ENCODE measurements at places on chromosomes 12 and 14. TPM values are rescaled to one million over a fixed set of nuclear protein-coding genes. Genes with fewer than 3 reads are reported as not detected.

GRCh38 chr12:39389399-39390150 is 53.3 kb downstream of the KIF21A start:
- H3K27me3 ChIP-seq, result no peaks in the 10 kb centered on the region
- H3K4me3 ChIP-seq, result no peak overlapping the region
- DNase-seq, result no peak
- H3K27ac ChIP-seq, result no peak overlapping the region
- H3K4me1 ChIP-seq, result peaks cover 2% of the 10 kb centered on the region

DNA sequence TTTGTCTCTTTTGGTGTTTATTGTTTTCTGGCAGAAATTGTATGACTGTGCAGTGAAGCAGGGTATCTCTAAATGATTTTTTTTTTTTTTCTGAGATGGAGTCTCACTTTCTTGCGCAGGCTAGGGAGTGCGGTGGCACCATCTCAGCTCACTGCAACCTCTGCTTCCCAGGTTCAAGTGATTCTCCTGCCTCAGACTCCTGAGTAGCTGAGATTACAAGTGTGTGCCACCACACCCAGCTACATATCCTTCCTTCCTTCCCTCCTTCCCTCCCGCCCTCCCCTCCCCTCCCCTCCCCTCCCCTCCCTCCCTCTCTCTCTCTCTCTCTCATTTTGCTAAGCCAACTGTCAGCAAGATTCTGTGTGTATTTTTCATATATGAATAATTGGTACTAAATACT is 94.4 kb downstream of the PPHLN1 start:
- H3K4me3 ChIP-seq, result no peak overlapping the region
- H3K4me1 ChIP-seq, result peaks cover 7% of the 10 kb centered on the region
- no peak for DNase-seq
- no peak overlapping the region for H3K27ac ChIP-seq
- H3K36me3 ChIP-seq, result no peaks in the 10 kb centered on the region
- H3K27me3 ChIP-seq, result no peaks in the 10 kb centered on the region

DNA sequence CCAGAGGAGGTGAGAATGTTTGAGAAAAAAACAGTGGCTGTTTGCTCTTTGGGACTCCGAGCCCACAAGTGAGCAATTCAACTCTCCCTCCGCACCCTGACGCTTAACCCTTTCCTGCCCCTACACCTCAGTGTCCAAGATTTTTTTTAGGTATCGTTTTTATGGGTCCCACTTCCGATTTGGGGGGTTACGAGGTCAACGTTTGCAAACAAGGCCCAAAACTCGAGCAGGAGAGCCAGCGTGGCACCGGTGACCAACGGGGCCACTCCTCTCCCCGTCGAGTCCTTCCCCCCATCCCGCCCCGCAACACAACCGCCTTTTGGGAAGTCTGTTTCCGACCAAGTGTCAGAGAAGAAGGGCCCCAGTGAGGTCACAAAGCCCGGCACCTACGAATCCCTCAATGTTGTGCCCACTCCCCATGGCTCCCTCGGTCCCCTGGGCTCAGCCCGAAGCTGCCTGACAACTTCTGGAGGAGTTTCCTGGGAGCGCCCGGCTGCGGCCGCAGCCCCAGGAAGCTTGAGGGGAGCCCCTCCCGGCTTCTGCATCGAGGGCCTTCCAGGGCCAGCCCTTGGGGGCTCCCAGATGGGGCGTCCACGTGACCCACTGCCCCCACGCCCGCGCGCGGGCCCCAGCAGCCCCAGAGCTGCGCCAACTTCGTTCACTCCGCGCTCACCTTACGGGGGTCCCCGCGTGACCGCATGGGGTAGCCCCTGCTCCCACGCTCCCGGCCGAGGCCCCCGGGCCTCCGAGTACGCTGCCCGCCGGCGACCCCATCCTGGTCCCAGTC is 1.2 kb downstream of the CDK2AP1 start:
- DNase-seq, result peak; percentile 59
- H3K36me3 ChIP-seq, result peaks cover 2% of the 10 kb centered on the region
- H3K4me1 ChIP-seq, result no peaks in the 10 kb centered on the region
- peak overlapping the region; percentile 95 for H3K4me3 ChIP-seq

- peak overlapping the region; percentile 91 for H3K4me3 ChIP-seq
- no peaks in the 10 kb centered on the region for H3K36me3 ChIP-seq
- H3K27me3 ChIP-seq, result no peaks in the 10 kb centered on the region
- DNase-seq, result no peak
These were observed 688 bp downstream of the ZNF26 start for GRCh38 chr12:132986885-132987225.

GRCh38 chr14:49954171-49954631 is 61.3 kb downstream of the ARF6 start:
- no peaks in the 10 kb centered on the region for H3K27me3 ChIP-seq
- no peaks in the 10 kb centered on the region for H3K4me1 ChIP-seq
- no peak overlapping the region for H3K4me3 ChIP-seq
- no peak overlapping the region for H3K27ac ChIP-seq
- no peaks in the 10 kb centered on the region for H3K36me3 ChIP-seq
- no peak for DNase-seq

- no peak overlapping the region for H3K27ac ChIP-seq
- peak; percentile 60 for DNase-seq
- H3K27me3 ChIP-seq, result no peaks in the 10 kb centered on the region
- no peaks in the 10 kb centered on the region for H3K36me3 ChIP-seq
These were observed 19.2 kb upstream of the MAP1LC3B2 start for GRCh38 chr12:116539905-116540482.

- no peaks in the 10 kb centered on the region for H3K27me3 ChIP-seq
- DNase-seq, result no peak
- H3K27ac ChIP-seq, result no peak overlapping the region
- no peaks in the 10 kb centered on the region for H3K4me1 ChIP-seq
- H3K36me3 ChIP-seq, result peaks cover 4% of the 10 kb centered on the region
- no peak overlapping the region for H3K4me3 ChIP-seq
These were observed 37.1 kb downstream of the LRRK2 start for GRCh38 chr12:40261937-40262336.

GRCh38 chr12:9667403-9668160 is 1.9 kb upstream of the CLEC2D start:
- no peaks in the 10 kb centered on the region for H3K4me1 ChIP-seq
- no peak for DNase-seq
- H3K27me3 ChIP-seq, result no peaks in the 10 kb centered on the region
- no peak overlapping the region for H3K27ac ChIP-seq
- H3K36me3 ChIP-seq, result no peaks in the 10 kb centered on the region
- H3K4me3 ChIP-seq, result no peak overlapping the region

DNA sequence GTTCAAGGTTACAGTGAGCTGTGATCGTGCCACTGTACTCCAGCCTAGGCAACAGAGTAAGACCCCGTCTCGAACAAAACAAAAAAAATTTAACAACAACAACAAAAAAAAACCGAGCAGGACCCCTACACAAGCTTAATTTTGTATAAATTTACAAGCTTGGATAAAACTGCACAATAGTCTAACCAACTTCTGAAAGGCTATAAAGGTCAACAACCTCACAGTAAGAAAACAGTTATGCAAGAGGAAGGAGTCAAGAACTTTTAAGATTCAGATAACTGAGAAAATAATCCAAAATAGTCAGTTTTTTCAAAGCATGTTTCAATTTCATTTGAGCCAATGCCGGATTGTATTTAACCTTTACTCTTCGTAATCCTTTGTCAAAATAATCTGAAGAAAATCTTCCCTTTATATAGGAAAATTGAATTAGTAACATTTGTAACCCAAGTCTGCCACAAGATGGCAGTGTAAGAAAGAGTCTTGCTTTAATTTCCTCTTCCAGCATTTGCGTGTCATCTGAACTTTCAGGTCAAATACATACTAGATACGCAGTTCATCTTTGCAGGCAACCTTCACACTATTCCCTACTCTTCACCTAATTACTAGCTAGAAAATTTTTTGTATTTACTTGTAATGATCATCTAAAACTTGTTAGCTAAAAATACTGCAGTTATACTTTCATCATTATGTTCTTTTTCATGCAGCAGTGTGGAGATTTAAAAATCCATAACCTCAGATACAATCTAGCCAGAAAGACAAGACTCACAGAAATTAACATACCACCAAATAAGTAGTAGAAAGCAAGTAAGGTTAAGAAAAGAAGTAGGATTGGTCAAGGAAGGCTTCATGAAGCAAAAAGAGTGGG is 5.8 kb downstream of the CCNB1IP1 start:
- no peaks in the 10 kb centered on the region for H3K36me3 ChIP-seq
- DNase-seq, result no peak
- no peak overlapping the region for H3K4me3 ChIP-seq
- H3K27ac ChIP-seq, result peak overlapping the region; percentile 36
- H3K4me1 ChIP-seq, result no peaks in the 10 kb centered on the region

- DNase-seq, result no peak
- H3K27me3 ChIP-seq, result no peaks in the 10 kb centered on the region
- H3K4me3 ChIP-seq, result no peak overlapping the region
- peaks cover 4% of the 10 kb centered on the region for H3K4me1 ChIP-seq
- H3K27ac ChIP-seq, result peak overlapping the region; percentile 96
These were observed 4.7 kb upstream of the TUBA1C start for GRCh38 chr12:49260166-49260565.

DNA sequence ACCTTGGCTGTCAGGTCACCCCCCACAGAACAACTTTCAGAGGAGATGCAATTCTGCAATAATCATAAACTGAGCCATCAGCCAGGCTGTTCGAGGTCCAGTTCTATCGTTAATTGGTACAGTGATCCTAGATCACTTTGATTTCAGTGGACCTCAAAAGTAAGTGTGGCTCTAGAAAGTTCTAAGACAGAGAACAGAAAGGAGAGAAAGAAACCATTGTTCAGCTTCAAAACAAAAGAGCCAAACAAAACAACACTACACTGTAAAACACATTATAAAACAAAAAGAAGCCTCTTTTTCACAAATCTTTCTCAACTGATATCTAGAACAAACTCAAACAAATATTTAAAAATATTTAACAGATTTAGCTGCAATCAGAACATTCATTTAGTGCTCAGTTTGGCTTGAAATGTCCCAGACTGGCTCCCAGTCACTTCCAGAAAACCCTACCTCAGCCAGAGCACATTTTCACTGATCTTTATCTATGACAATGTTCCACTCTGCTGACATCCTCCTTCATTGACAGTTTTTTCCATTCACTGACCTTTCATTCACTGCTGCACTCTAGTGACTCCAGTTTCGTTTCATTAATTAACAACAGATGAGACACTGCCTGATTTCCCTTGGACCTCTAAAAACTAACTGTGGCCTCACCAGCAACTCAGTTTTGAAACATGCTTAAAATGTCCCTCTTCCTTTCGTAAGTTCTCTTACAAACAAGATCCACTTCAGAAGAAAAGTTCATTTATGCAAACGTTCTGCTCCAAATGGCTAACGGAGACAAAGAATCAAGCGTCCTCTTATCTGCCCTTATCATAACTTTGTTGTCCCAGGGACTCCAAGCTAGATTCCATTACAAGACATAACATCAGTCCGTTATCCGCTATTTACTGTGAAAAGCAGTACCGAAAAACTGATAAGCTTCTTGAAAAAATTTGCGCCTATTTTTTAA is 56.8 kb downstream of the DUSP16 start:
- peaks cover 1% of the 10 kb centered on the region for H3K4me1 ChIP-seq
- DNase-seq, result no peak
- H3K27me3 ChIP-seq, result no peaks in the 10 kb centered on the region

- no peak overlapping the region for H3K27ac ChIP-seq
- DNase-seq, result no peak
- H3K4me3 ChIP-seq, result no peak overlapping the region
- H3K36me3 ChIP-seq, result no peaks in the 10 kb centered on the region
- no peaks in the 10 kb centered on the region for H3K4me1 ChIP-seq
These were observed 36.8 kb downstream of the DEGS2 start for GRCh38 chr14:100122481-100123223.

DNA sequence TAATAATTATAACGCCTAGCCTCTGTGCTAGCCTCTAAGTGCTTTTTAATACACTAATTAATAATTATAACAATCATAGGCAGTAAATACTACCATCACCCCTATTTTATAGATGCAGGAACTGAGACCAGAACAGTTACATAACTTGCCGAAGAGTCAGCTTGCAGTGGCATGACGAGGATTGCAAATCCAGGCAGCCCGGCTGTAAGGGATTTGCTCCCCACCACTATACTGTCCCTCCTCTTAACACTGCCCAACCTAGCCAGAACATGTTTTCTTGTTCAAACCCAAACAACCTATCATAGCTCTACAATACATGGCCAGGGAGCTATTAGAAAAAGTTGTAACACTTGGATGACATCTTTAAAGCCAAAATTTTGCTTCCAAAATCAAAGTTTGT is 33.9 kb upstream of the VASH1 start:
- no peak for DNase-seq
- no peak overlapping the region for H3K4me3 ChIP-seq
- no peak overlapping the region for H3K27ac ChIP-seq
- H3K4me1 ChIP-seq, result no peaks in the 10 kb centered on the region
- H3K36me3 ChIP-seq, result no peaks in the 10 kb centered on the region

DNA sequence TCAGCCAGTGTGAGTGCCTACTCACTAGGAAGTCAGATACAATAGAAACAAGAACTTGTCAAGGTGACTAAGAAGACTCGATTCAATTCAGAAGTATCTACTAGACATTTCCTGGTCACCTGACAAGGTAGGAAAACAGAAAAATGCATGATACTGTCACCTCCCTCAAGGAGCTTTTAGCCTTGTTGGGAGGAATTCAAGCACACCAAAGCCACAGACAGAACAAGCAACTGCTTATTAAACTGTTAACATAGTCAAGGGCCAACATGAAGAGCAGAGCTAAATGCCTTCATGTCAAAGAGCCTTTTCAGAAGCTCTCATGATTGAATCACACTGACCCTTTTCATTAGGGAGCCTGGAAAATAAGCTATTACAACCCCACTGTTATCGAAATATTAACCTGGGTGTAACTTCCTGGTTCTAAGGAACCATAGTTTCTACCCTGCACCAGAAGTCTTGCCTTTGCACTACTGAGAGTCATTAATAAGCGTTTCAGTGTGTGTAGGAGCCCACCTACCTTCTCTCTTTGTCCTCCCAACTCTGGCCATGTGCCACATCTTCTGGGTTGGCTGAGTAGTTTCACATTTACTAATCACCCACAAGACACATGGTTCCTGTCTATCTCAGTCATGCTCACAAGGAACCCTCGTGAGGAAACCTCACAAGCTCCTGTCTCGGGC is 31.0 kb upstream of the LGALS3 start:
- H3K27ac ChIP-seq, result no peak overlapping the region
- H3K4me1 ChIP-seq, result peaks cover 2% of the 10 kb centered on the region
- H3K36me3 ChIP-seq, result no peaks in the 10 kb centered on the region
- DNase-seq, result no peak
- no peaks in the 10 kb centered on the region for H3K27me3 ChIP-seq

DNA sequence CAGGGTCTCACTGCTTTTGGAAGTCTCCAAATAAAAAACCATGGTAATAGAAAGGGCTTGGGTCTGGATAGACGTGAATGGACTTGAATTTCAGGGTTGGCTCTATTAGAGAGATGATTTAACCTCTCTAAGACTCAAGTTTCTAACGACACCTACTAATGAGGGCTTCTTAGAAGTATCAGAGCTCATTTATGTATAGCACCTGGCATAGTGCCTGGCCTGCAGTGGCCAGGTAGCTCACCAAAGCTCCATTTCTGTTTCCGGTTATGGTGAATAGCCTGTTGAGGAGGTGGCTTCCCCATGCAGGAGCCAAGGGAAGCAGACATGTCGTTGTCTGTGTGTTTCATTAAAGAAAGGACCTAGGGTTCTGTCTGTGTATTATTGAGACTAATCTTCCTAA is 108.6 kb downstream of the ETV6 start:
- H3K36me3 ChIP-seq, result no peaks in the 10 kb centered on the region
- H3K27me3 ChIP-seq, result no peaks in the 10 kb centered on the region
- H3K4me3 ChIP-seq, result no peak overlapping the region
- H3K27ac ChIP-seq, result peak overlapping the region; percentile 85
- no peak for DNase-seq

PYGL gene
- 49.0 TPM for total RNA-seq

FAIM2 gene
- 0.58 TPM for total RNA-seq

LHX5 gene
- total RNA-seq, result not detected

ACVRL1 gene
- 96.9 TPM for total RNA-seq
